ENCODE measurements at places on chromosomes 7 and 10.
A peak's percentile ranks its signal among the peaks of the same experiment; 100 is the strongest.

DNA sequence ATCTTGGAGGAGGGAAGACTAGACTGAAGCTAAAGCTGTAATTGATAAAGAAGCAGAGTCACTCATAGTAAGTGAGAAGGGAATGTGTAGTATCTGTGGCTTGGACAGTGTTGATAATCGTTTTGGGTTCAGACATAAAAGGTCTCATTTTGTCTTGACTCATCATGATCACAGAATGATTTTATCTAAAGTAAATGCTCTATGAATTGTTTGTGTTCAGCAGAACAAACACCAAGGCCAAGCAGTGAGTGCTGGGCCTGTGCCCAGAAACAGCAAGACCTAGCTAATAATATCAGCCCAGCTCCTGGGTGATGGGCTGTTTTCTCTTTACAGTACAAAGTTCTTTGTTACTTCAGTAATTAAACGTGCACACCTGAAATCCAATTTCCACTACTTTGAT is 26.7 kb upstream of the CD36 start:
- DNase-seq, result no peak

GRCh38 chr7:149489391-149490024 is 8.1 kb downstream of the ZNF746 start:
- no peak for DNase-seq

DNA sequence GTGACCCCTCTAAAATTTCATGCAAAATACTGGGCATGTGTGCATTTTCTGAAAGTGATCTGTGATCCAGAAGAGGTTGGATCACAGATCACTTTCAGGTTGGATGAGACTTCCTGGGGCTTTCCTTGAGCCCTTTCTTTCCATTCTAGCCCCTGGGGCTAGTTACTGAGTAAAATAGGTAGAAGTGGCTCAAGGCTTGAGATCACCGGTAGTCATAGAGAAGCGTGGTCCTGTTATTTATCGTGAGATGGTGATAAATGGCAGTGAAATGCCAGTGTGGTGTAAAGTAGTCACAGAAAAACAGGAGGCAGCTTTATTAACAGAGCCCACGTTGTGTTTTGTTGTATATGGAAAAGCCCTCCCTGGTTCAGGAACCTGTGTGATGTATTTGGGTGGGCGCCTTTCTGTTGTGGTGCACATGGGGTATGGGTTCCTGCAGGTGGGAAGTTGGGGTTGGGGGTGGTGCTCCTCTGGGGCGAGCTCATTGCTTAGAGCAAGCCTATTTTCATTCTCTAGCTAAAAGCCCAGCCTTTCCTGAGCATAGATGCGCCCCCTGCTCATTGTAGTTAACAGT is 34.0 kb upstream of the SH2D4B start:
- no peak for DNase-seq

- DNase-seq, result no peak
Observed at GRCh38 chr10:90751107-90751997, 106.5 kb downstream of the HTR7 start.

DNA sequence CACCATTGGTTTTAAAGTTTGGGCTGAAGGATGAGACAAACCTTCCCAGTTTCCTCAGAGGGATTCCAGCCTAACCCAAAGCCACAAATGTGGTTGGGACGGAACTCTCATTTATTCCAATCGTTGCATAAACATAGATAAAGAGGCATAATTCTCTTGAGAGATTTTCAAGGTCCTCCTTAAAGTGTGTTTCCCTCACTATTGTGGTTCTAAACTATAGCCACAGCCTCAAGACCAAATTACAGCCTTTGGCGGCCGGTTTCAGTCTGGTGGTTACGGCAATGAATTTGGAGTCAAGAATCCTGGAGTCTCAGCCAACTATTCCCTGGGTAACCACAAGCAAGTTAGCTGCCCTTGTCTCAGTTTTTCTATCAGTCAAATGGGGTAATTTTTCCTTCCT is 42.6 kb downstream of the SEM1 start:
- DNase-seq, result no peak

DNA sequence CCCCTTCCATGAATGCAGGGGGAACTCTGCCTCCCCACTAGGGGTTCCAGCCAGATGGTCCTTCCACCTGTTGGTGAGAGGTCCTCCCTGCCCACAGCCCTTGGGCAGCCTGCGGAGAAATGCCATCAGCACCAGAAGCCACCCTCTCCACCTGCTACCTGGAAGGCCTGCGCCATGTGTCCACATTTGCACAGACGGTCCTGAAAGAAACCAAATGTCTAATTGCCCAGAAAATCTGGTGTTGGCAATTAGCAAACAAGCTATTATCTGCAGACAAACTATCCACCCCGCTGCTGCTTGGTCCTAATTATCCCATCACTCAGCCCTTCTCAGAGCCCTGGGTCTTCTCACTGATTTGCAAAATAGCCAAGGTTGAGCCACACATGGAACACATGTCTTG is 32.3 kb downstream of the HSPA12A start:
- no peak for DNase-seq

DNA sequence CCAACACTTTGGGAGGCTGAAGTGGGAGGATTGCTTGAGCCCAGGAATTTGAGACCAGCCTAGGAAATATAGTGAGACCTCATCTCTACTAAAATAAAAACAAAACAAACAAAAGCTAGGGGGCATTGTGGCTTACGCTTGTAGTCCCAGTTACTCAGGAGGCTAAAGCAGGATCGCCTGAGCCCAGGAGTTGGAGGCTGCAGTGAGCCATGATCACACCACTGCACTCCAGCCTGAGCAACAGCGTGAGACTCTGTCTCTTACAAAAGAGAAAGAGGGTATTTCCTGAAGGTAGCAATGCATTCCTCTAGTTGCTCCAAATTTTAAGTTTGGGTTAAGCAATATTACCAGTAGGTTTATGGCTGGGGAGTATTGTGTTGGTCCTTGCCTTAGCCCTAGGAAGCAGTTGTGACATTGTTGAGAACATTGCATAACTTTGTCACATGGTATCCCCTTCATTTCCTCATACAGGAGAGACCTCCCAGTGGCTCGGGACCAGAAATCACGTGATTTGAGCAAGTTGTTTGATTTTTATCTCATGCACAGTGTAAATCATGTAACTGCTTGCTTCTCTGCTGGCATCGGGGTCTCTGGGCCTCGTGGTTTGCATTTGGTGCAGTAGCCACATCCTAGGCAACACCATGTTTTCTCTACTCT is 23.3 kb upstream of the SMARCD3 start:
- no peak for DNase-seq

GRCh38 chr7:48497521-48497920 is 326.3 kb downstream of the ABCA13 start:
- no peak for DNase-seq

- DNase-seq, result no peak
Observed at GRCh38 chr10:8316284-8316683, 261.8 kb downstream of the GATA3 start.

DNA sequence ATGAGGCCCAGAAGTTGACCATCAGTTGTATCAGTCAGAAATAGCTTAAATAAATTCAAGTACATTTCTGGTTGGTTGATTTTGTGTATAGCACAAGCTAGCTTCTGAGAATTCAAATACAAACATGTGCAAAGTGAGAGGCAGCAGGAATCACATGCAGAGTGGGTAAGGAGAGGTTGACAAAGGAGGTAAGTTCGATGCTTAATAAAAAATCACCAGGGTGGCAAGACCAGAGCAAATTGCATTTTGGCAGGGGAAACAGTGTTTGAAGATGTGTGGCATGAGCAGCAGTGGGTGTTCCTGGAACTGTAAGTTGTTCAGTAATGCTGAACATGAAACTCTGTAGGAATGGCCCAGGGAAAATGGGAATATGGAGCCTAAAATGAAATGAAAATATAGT is 52.6 kb downstream of the GNAI1 start:
- DNase-seq, result no peak

- DNase-seq, result no peak
Observed at GRCh38 chr7:69411466-69411865, 186.8 kb upstream of the AUTS2 start.

- DNase-seq, result no peak
Observed at GRCh38 chr7:156198277-156198676, 386.0 kb upstream of the SHH start.

GRCh38 chr10:23516530-23516929 is 77.7 kb downstream of the OTUD1 start:
- no peak for DNase-seq

- no peak for DNase-seq
Observed at GRCh38 chr10:90430186-90430585, 427.7 kb downstream of the HTR7 start.

- no peak for DNase-seq
Observed at GRCh38 chr7:128948976-128949760, 11.4 kb downstream of the IRF5 start.

- no peak for DNase-seq
Observed at GRCh38 chr10:110203500-110204455, 3.6 kb upstream of the MXI1 start.

GRCh38 chr10:71974489-71975021 is 10.4 kb downstream of the CHST3 start:
- DNase-seq, result no peak

GRCh38 chr7:90850066-90850465 is 253.9 kb downstream of the CDK14 start:
- DNase-seq, result no peak

- no peak for DNase-seq
Observed at GRCh38 chr10:48934672-48935501, 4.8 kb downstream of the LRRC18 start.

DNA sequence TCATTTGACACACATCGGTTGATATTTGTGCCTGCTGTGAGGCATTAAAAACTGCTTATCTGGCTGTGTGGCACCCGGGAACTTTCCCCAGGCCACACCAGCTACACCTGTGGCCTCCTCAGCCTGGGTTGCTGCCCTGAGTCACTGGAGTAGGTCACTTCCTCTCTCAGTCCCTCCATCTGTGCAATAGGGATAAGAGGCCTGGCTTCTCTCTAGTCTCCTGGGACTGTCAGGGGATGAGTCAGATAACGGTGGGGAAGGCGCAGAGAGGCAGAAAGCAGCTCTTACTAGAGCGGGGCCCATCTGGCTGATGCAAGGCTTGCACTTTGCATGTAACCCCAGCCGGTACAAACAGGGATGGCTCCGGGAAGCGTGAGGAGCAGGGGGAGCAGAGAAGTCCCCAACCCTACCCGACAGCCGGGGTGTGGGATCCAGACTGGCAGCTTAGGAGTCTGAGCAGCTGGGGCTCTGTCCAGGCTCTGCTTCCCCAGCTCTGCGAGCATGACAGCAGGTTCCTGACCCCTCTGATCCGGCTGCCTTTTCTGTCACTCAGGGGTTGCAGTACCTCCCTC is 34.0 kb downstream of the DNAJB12 start:
- DNase-seq, result peak; percentile 50

DNA sequence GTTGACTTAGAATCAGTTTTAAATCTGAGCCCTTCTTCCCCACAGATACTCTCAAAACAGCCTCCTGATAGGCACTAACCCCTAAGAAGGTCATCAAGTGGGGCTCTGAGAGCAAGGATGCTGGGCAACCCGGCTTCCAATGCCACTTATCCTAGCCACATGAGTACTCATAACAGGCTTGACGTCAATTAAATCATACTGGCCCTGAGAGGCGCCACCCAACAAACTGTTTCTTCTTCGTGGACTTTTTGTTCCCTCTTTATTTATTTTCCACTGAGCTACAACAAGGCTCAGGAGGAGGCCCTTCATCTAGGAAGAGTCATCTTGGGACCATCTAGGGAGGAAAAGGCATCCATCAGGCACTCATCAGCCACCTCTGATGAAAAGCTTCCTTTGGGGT is 255.9 kb downstream of the KCNMA1 start:
- DNase-seq, result no peak

GRCh38 chr10:13417459-13418126 is 69.5 kb upstream of the SEPHS1 start:
- DNase-seq, result no peak

DNA sequence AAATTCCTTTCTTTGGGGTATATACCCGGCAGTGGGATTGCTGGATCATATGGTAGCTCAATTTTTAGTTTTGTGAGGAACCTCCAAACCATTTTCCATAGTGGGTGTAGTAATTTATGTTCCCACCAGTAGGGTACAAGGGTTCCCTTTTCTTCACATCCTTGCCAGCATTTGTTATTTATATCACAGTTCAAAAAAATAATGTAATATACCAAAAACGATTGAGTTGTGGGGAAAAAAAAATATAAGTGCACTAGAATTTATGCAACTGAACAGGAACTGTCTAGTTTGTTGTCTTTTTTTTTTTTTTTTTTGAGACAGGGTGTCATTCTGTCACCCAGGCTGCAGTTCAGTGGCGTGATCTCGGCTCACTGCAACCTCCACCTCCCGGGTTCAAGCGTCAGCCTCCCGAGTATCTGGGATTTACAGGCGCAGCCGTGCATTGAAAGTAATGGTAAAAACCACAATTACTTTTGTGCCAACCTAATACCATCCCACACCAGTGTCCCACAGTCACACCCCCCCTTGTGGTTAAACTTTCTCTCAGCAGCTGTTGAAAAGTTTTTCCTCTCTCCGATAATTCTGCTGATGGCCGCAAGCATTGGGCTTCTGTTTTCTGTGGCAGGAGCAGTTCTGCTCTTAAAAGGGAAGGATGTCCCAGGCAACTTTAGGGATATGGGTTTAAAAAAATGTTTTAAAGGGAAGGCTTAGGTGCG is 6.8 kb upstream of the LAT2 start:
- DNase-seq, result no peak

DNA sequence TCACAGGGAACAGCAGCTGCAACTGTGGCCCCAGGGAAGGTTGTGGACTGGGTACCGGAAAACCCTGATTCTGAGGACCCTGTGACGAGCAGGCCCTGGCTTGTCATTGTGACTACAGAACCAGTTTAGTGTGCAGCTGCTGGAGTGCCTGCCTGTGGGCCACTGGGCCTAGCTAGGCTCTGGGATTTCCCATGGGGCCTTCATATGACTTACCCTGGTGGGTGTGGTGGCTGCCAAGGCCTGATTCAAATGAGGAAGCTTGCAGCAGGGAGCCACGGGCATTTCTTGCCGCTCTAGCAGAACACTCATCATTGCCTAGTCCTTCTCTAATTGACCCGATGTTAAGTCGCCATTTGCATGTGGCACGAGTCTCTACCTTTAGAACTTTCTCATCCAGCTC is 14.7 kb upstream of the CAMK2G start:
- DNase-seq, result no peak

GRCh38 chr7:133724148-133724547 is 403.0 kb upstream of the LRGUK start:
- DNase-seq, result no peak

DNA sequence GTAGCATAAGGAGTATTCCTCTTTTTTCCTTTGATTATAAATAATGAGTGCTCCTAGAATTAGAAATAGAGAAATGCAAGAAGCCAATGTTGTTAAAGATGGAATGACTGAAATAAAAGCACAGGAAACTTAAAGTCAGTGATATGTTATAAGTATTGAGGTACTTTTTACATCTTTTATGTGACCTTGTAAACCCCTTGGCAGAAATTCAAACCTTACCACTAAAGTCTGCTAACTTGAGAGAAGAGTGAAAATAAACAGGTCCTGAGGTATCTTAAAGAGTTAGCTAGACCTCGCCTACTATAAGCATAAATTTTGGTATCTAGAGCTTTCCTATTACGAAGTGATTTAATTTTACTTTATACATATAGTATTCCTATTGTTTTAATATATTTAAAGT is 188.2 kb downstream of the DKK1 start:
- no peak for DNase-seq

- no peak for DNase-seq
Observed at GRCh38 chr7:8296362-8296659, 34.3 kb upstream of the ICA1 start.

GRCh38 chr10:62024026-62024701 is 122.7 kb downstream of the ARID5B start:
- DNase-seq, result no peak

- no peak for DNase-seq
Observed at GRCh38 chr7:17822547-17823173, 117.6 kb downstream of the SNX13 start.

- DNase-seq, result no peak
Observed at GRCh38 chr7:117389871-117390270, 37.4 kb downstream of the ASZ1 start.

- DNase-seq, result no peak
Observed at GRCh38 chr10:132131581-132132420, 54.9 kb upstream of the DPYSL4 start.

All from activated CD4-positive, CD25-positive, alpha-beta regulatory T cell (primary cell).